ENCODE measurements at places on chromosomes 2 and 18.
A peak's percentile ranks its signal among the peaks of the same experiment; 100 is the strongest.

DNA sequence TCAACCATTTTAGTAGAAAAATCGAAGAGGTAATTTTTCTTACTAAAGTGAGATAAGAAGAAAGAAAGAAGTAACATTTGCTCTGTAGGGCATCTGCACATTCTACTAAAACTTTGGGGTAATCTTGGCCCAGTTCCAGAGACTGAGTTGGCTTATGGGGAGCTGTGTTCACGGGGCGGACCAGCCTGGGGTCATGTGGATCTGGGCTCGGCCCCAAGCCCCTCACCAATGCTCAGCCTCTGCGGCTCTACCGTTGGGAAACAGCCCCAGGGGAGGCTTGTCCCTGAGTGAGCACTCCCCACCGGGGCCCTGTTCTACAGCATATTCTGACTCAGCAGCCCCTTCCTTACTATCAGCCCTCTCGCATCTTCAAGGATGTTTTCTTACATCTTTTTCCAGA lies 132.3 kb downstream of the RTP5 start:
- no peak for DNase-seq

DNA sequence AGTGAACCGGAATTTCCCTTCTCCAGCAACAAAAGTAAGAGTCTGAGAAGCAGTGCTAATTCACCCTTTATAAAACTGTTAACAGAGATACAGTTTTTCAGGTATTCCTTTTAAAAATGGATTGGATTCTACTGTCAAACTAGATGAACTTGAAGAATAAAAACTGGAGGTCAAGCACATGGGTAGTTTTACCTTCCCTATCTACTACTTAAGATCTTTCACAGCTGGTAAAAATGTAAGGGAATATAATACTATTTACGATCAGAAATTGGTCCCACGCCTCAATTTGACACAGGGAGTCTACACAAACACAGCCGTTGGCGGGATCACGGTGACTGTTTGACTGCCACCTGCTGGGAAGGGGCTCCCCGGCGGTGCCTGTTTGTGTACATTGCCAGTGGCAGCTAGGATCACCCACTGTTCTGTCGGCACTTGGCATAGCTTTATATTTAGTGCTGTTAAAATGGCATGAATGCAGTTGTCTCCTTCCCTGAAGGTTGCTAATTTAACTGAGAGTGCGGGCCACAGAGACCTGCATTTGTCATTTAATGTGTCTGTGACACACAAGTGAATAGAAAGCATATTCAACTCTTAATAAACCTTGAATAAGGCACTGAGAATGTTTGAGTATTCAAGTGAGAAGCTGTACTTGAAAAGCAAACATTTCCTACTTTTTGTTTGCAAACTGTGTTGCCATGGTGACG lies 59.5 kb downstream of the ABCG8 start:
- DNase-seq = no peak

DNA sequence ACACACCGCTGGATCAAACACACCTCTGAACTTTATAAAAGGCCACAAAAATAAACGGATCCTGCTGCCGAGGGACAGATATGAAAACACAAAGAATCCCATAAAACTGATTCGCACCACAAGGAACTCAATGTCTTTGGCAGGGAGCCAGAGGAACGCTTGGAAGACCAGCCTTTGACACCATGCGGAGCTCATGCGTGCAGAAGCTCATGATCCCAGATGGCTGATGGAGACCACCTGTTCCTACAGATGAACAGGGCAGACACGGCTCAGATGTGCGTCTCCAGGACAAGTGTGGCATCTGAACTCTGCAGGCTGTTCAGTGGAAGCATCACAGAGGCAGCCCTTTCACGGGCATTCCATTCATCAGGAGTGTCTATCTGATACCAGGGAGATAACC lies 24.9 kb downstream of the COPS9 start:
- DNase-seq = no peak

DNA sequence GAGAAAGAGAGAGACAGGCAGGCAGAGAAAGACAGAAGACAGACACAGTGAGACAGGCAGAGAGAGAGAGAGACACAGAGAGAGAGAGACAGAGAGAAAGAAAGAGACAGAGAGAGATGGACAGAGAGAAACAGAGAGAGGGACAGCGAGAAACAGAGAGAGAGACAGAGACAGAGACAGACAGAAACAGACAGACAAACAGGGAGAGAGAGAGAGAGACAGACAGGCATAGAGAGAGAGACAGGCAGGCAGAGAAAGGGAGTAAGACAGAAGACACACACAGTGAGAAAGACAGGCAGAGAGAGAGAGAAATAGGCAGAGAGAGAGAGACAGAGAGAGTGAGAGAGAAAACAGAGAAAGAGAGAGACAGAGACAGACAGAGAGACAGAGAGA lies 105.3 kb upstream of the ANKRD30BL start:
- no peak for DNase-seq

GRCh38 chr2:232576995-232577394 lies 26.5 kb downstream of the EIF4E2 start:
- no peak for DNase-seq

DNA sequence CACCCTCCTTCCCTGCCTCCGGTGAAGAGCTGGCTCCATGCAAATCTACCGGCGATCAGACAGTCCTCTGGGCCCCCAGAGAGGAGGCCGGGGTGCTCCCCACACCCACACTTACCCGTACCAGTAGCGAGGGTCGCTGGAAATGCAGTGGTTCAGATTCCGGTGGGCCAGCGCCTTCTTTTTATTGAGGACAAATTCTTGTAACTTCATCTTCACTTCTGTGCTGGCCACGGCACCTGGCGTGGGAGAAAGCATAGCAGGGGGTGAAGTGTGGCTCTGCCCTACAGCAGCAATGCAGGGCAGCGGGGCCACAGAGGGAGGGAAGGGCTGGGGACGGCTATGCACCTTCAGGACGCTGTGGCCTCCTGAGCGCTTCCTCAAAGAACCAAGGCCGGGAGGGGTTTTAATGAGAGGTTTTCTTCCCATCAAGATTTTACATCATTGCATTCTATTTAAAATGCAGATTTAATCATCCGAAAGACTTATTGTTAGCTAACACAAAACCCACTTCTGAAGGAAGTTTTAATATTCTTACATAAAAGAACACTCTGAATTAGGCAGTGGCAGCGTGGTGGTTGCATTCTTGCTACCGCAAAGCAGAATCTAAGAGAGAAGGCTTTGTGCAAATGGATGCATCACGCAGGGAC lies 237.0 kb downstream of the HDAC4 start:
- DNase-seq = no peak

DNA sequence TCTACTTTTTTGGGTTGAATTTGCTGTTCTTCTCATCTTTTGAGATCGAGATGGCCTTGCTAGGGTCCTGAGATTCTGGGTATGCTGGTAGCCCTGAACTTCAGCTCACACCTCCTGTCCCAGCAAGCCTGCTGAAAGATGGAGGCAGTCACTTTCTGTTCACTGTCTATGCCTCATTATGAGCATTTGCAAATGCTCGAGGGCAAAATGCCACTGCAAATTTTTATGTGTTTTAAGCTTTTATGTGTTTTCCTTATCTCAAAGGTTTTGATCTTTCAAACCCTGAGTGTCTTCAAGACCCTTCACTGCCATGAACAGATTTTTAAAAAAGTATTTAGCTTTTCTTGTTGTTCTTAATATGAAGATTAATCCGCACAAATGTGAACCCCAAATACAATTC lies 766.7 kb upstream of the HS6ST1 start:
- no peak for DNase-seq

- peak; percentile 69 for DNase-seq
Observed at GRCh38 chr2:146939991-146940685, 904.7 kb upstream of the ACVR2A start.

DNA sequence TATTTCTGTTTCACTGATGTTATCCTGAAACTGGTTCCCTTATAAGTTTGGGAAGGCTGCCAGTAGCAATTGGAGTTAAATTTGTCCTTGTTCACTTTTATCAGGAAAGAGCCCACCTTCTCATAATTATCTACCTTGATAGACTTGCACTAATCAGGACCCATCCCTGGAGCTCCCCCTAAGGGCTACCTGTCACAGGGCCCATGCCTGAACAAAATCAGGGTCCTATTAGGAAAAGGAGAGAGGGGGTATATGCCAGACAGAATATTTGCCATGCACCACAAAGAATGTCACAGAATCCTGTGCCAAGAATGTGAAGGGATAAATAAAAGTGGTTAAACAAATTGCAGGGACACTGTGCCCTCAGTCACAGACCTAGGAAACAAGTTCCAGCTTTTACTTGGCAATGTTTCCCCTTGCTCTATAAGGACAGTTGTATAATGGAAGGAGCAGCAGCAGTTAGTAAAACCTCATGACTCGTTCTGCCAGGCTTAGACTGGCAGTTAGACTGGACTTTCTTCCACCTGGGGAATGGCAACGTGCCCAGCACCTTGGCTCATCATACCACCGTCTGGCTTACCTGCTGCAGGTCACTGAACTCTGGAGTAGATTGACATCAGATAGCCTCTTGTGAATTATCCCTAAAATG lies 32.3 kb upstream of the VWC2L start:
- peak; percentile 25 for DNase-seq

- DNase-seq = no peak
Observed at GRCh38 chr2:12727641-12728040, 10.9 kb downstream of the TRIB2 start.

- DNase-seq = no peak
Observed at GRCh38 chr2:119475857-119476244, 44.2 kb downstream of the TMEM37 start.

DNA sequence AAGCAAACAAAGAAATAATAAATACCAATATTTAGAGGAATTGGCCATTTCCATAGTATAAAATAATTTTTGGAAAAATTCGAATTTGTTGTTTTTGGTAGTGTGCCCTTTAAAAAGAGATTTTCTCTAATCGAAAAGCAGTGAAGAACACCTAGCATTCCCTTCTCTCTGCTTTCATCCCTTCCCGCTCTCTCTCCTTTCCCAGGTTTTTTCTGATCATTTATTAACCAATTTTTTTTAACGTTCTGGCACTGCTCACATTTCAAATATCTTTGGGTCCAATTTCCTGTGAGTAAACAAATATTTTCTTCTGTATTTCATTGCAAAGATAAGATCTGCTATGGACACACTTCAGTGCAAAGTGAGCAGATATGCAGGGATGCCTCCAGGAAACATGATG lies 101.2 kb downstream of the ZNF407 start:
- no peak for DNase-seq

GRCh38 chr2:230697676-230698075 lies 15.0 kb upstream of the CAB39 start:
- no peak for DNase-seq

- no peak for DNase-seq
Observed at GRCh38 chr2:2422621-2423020, 91.5 kb upstream of the MYT1L start.

GRCh38 chr2:38886063-38886462 lies 3.6 kb upstream of the ARHGEF33 start:
- no peak for DNase-seq

- DNase-seq = no peak
Observed at GRCh38 chr2:76391678-76392077, 681.0 kb upstream of the GCFC2 start.

- no peak for DNase-seq
Observed at GRCh38 chr18:11398625-11399024, 210.8 kb upstream of the SLC35G4 start.

DNA sequence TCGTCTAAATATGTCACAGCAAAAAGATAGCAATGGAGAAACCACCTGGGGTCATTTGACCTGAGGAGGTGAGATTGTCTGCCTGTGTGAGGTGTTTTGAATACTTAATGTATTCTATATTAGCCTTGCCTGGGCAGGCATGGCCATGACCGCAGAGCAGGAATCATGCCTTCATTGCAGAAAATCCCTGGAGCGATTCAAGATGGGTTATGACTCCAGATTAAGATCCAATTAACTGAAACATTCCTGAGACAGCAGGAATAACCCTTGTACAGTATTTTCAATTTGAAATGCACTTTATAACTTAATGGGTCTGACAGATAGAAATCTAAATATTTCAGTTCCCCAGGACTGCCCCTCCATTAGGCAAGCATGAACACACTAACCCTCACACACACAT lies 227.3 kb upstream of the RAB6C start:
- no peak for DNase-seq

- DNase-seq = no peak
Observed at GRCh38 chr18:22063102-22063501, 106.3 kb upstream of the GATA6 start.

- no peak for DNase-seq
Observed at GRCh38 chr2:238021327-238021726, 39.5 kb upstream of the SCLY start.

DNA sequence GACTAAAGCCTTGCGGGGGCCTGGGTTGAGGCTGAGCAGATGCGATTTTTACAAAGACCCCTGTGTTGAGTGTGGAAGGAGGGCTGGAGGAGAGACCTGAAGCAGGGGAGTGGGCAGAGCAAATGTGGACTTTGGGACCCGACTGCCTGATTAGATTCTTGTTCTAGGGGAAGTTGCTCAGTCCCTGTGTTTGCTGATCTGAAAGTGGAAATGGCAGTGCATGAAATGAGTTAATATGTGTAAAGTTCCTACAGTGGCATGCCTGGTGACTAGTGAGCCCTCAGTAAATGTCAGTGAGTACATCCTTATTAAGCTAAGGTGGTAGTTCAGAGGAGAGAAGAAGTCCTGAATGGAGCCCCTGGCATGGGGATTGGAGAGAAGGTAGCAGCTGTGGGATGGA lies 52.3 kb downstream of the ARMC9 start:
- DNase-seq = no peak

- DNase-seq = no peak
Observed at GRCh38 chr2:232225429-232225828, 153.1 kb upstream of the ALPP start.

All from H4 (cell line).